ENCODE measurements at places on chromosomes 12 and 14.

GRCh38 chr12:30169839-30170591 is 386.3 kb upstream of the TMTC1 start:
- no peak for DNase-seq

- DNase-seq = no peak
Measured at GRCh38 chr12:116916714-116917114, 6.0 kb downstream of the FBXW8 start.

GRCh38 chr14:50062438-50063085 is 53.8 kb downstream of the VCPKMT start:
- DNase-seq = no peak

GRCh38 chr14:104437703-104438102 is 141.9 kb upstream of the C14orf180 start:
- DNase-seq = peak; percentile 70

DNA sequence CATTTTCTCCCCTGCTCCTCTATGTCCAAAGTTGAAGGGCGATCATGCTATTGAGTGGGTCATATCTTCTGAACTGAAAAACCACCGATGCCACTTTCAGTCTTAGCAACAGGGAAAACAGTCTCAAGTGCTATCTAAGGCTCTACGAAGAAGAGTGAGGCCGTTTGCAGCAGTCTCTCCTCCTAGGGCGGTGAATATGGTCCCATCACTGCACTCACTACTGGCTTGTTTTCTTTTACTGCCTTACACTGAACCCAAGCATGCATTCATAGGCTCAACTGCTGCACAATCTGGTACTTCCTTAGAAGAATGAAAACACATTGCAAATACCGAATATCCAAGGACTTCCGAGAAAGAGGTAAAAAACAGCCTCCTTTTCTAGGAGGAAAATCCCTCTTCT is 92.1 kb downstream of the DNAH10 start:
- no peak for DNase-seq

DNA sequence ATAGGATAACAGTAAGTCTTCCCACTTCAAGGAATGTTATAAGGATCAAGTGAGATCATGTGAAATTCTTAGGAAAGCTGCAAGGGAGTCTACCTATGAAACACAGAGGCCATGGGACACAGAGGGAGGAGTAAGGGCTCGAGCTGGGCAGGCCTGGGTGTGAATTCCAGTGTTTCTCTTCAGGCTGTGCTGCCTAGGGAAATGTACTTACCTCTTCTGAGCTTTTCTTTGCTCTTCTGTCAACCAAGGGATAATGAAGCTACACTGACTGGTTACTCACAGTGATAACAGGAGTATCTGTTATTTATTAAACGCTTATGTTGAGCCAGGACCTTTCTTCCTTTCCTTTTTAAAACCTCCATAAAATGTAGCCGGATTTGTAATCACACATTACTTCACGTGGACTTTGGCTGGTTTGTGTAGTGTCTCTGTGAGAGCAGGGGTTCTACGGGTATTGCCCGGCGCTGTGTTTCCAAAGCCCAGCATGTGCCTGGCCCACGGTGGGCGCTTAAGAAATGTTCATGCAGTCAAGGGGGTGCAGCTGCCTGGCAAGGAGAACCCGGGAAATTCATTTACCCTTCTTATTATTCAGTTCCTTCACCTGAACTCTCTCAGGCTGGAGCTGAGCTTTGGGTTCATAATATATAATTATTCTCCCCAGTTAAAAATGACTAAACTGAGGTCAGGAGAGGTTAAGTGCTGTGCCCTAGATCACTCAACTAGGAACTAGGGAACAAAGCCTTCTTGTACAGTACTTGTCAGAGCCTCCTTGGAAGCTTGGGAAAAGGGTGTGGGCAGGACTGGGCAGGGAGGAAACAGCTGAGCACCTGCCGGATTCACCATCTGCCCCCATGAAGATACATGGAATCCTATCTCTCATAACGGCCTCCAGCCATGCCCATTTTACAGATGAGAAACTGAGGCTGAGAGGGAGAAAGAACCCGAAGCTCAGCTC is 214.2 kb downstream of the CACNA1C start:
- no peak for DNase-seq

GRCh38 chr12:101841069-101841468 is 10.3 kb upstream of the GNPTAB start:
- no peak for DNase-seq

DNA sequence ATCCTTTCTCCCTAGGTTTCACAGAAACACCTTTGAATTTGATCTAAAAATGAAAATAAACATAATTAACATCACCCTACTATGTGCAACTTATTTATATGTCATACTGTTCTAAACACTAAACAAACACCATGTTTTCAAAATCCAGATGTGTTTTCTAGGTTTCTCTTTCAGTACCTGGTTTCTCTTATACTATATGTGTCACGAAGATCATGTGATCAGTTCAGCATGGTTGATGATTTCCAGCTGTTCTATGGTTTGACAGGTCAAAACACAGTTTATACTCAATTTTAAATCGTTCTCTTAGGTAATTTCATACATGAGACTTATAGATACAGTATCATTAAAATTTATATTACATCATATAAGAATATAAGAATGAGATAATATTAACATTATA is 373.1 kb downstream of the SOX5 start:
- no peak for DNase-seq

DNA sequence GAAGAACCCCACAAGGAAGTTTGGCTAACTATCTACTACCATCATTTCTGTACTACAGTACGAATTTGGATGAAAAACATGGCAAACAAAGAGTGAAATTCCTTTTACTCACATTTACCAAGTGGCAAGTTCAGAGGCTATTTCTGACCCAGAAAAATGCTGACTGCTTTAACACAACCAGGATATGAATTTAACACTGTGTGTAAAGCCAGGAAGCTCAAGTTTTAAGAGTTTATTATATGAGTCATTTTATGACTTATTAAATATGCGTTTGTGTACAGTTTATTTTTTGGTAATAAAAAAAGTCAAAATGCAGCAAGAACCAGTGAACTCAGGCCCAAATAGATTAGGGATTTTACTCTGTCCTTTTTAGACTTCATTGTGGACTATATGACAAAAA is 58.4 kb upstream of the STAC3 start:
- DNase-seq = no peak

DNA sequence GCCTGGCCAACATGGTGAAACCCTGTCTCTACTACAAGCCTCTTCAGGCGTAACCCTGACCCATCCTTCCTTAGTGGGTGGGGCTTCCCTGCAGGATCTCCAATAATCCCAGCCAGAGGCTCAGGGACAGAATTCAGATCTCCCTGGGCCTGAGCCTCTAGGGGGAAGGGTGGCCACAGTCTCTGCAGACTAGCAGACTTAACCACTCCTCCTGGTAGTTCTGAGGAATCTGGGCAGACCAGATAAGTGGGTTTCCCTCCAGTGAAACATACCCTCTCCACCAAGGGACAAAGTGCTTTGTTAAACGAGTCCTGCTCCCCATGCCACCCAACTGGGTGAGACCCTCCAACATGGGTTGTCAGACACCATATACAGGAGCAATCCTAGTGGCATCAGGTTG is 36.6 kb upstream of the TRIM9 start:
- DNase-seq = no peak

DNA sequence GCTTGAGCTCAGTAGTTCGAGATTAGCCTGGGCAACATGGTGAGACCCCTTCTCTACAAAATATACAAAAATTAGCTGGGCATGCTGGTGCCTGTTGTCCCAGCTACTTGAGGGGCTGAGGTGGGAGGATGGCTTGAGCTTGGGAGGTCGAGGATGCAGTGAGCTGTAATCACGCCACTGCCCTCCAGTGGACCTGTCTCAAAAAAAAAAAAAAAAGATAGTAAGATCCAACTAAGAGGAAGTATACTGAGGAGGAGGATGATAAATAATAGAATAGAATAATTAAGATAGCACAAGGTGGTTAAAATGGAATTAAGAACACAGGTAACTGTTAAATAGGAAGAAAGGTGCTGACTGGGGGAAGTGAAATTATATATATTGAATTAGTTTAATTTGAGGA is 37.0 kb upstream of the BAZ1A start:
- no peak for DNase-seq

DNA sequence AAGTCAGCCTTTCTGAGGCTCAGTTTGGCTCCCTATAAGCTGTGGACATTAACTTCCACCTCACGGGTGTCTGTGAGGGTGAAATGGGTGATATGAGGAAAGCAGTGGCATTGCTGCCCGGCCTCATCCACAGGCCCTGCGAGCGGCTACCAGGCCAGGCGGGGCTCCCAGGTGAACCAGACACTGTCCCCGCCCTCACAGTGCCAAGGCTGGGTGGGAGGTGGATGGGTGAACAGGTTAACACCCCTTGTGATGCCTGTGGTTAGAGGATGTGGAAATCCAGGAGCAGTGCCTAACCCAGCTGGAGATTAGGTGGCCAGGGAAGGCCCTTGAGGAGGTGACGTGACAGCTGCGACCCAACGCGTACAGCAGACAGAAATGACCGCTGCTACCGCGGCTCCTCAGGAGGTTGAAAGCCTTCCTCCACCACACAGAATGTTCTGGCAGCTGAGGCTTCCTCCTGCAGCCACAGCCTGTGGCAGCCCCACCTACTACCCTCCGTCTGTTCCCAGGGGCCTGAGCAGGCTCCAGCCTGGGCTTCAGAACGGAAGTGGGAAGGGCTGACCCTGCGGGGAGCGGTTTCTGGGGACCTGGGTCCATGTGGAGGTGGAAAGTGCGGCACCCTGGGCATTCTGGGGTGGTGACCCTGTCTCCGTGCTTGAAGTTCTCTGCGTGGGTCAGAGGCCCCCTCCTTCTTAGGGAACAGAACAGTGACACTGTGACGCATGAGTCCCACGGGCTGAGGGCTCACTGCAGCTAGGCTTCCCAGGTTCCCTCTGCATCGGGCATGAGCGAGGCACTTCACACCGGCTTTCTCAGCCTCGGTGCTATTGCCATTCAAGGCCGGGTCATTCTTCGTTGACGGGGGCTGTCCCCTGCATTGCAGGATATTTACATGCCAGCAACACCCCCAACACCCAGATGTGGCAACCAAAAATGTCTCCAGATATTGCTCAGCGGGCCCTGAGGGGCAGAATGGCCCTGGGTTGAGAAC is 9.7 kb downstream of the MMAB start:
- no peak for DNase-seq

GRCh38 chr12:95624589-95624988 is 73.3 kb upstream of the USP44 start:
- no peak for DNase-seq

GRCh38 chr14:62209287-62209899 is 447.2 kb downstream of the SNAPC1 start:
- DNase-seq = no peak

GRCh38 chr14:71438684-71439083 is 493.5 kb upstream of the RGS6 start:
- DNase-seq = no peak

GRCh38 chr14:67166450-67166853 is 22.8 kb upstream of the GARIN2 start:
- DNase-seq = peak; percentile 12

DNA sequence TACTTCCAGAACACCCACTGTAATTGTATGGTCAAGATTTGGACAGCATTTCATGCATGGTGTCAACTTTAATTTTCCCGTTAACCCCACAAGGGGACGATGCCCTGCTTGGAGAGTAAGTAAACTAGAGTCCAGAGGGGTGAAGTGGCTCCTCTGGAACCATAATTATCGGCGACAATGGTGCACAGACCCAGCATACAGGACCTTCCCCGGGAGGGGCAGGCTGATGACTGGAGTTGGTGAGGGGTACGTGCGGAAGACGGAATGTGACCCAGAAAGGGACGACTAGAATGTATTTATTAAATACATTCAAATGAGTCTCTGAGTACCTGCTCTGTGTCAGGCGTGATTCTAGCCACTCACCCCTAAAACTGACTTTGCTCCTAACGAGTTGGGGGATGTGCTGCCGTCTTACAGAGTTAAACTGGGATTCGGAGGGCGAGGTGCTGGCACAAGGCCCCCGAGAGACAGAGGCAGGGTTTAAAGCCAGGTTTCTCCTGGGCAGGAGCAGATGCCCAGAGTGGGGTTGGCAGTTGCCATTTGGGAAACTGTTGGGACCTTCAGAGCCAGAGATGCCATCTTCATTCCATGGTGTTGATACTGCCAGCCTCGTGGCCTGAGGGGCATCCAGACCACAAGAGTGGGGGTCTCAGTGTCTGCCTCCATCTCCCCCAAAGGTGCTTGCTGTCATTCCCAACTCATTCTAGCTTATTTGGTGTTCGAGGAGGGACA is 10.9 kb downstream of the RTL1 start:
- no peak for DNase-seq

DNA sequence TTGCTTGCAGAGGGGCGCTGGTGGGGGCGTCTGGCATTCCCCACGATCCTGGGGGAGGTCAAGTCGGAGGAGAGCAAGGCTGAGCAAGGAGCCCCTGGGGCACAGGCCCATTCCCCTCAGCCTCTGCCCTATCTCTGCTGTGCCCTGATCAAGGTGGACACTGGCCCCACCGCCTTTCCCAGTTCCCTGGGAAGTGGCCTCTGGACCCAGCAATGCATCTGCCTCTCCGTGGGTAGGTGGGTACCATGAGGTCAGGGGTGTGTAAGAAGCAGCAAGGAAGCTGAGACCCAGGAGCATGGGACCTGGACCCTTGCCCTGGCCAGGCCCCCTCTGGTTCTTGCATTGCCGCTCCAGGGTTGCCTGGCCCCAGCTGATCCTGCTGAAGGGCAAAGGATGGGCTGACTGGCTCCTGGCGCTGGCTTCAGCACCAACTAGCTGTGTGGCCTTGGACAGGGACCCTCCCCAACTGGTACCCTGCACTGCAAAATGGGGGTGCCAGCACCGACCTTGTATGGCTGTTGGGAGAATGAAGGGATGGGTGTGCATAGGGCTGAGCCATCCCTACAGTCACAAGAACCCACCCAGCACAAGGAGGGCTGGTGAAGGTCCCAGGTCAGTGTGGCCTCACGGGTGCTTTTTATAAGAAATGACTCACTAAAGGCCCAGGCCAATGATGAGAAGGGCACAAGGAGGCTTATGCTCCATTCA is 19.6 kb downstream of the SLC25A29 start:
- DNase-seq = no peak

DNA sequence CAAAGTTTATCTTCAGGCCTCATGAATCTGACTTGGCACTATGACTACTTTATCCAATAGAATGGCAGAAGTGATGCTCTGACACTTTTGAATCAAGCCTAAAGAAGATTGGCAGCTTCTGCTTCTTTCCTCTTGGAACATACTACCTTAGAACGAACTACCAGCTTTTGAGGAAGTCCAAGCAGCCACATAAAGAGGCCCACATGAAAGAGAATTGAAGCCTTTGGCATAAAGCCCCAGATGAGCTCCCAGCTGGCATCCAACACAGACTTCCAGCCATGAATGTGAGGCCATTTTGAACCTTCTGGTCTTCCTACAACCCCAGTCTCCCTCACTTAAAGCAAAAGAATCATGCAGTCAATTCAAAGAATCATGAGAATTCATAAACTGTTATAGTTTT is 65.8 kb downstream of the EEA1 start:
- no peak for DNase-seq

Measured in NCI-H526 (cell line).